ENCODE measurements at places on chromosomes 7 and 10. TPM values are rescaled to one million over a fixed set of nuclear protein-coding genes. Genes with fewer than 3 reads are reported as not detected.

GIMAP1 gene
- 0.03 TPM for total RNA-seq

AKR1E2 gene
- total RNA-seq = 18.4 TPM

GDF2 gene
- not detected for total RNA-seq

COL1A2 gene
- total RNA-seq = 7,425 TPM

PRSS1 gene
- total RNA-seq = not detected

OLAH gene
- 0.26 TPM for total RNA-seq

OAT gene
- 173 TPM for total RNA-seq

C10orf53 gene
- not detected for total RNA-seq

VGF gene
- total RNA-seq = 0.26 TPM

Data from smooth muscle cell of the pulmonary artery (primary cell).